Activated CD4-positive, CD25-positive, alpha-beta regulatory T cell (primary cell): ENCODE measurements at places on chromosomes 11 and 22.

DNA sequence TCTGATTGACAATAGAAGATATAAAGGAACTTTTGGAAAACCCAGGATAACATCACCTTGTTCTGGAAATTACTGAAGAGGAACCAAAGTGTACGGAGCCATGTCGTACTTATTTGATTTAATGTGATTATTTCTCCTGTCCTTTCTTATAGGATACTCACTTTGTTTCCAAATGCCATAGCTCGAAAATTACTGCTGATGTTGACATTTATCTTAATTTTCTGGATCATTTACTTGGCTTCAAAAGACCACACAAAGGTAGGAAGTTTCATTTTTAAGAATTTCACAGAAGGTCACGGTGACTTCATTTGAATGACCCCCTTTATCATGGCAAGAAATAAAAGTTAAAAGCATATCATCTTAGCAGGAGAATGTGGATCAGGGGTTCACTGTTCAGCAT is 1.2 kb downstream of the NXPE2 start:
- DNase-seq, result no peak

DNA sequence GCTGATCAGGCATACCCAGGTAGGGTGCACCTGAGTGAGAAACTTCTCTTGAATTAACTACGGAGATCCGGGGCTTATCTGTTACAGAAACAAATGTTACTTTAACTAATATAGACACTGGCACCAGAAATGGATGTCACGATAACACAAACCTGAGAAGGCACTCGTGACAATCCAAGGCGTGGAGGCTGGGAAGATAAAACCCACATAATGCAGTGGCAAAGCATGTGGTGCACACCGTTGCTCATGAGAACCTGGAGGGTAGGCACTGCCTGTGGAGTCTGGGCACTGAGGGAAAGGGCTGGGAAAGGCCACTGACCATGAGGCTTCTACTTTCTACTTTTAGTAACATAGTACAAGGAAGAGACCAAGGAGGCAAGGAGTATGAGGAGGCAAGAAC is 22.6 kb downstream of the SLC22A12 start:
- no peak for DNase-seq

DNA sequence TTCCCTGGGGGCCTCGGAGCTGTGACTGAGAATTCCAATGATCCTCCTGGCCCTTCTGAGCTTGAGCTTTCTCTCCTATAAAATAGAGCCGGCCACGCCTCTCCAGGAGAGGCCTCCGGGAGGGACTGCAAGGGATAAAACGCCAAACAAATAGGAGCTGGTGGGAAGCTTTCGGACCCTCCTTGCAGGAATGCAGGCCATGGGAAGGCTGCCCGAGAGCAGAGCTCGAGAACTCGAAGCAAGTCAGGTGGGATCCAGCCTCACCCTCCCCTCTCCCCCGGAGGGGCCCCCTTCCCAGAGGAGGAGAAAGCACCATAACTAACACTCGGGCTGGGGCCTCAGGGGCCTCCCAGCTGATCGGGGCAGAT is 34.6 kb downstream of the FLRT1 start:
- no peak for DNase-seq

DNA sequence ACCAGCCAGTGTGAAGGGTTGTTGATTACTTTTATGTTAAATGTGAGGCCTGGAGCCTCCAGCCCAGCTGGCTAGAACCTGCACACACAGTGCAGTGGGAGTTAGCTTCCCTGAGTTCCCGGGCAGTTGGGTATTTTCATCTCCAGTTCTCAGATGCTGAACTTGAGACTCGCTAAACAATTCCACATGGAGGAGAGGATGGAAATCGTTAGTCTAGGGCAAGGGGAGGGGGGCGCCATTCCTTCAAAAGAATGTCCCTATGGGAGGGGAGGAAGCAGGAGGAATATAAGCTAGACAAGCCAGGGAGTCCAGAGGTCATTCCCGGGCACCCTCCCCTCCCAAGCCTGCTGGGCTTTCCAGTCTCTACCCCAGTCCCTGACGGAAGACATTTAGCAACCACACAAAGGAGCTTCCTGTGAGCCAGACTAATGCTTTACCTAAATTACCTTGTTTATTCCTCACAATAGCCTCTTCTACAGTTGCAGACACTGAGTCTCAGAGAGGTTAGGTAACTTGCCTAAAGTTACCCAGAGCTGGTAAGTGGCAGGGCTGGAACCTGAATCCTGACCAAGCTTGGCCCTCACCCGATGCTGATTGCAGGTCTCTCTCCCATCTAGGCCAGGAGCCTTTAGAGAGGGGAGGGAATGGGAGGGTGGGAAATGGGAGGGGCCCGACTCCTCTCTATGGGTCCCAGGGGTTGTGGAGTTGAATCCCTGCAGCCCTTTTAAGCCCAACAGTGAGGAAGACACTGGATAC is 1.9 kb upstream of the TSKU start:
- DNase-seq, result no peak

GRCh38 chr11:116793772-116794097 is 2.1 kb upstream of the APOA5 start:
- DNase-seq, result no peak

- DNase-seq, result no peak
Measured at GRCh38 chr11:33045551-33046255, 6.3 kb downstream of the TCP11L1 start.

DNA sequence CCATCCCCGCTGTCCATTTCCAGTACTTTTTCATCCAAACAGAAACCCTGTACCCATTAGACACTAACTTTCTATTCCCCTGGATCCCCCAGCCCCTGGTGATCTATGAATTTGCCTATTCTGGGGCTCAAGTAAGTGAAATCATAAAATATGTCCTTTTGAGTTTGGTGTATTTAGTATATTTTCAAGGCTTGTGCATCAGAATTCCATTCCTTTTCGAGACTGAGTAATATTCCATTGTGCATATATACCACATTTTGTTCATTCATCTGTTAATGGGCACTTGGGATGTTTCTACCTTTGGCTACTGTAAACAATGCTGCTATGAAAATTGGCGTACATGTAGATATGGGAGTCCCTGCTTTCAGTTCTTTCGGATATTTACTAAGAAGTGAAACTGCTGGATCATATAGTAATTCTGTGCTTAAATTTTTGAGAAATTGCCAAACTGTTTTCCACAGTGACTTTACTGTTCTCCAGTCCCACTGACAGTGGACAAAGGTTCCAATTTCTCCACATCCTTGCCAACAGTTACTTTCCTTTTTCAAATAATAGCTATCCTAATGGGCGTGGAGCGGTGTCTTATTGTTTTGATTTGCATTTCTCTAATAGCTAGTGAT is 16.1 kb downstream of the APLP2 start:
- no peak for DNase-seq

DNA sequence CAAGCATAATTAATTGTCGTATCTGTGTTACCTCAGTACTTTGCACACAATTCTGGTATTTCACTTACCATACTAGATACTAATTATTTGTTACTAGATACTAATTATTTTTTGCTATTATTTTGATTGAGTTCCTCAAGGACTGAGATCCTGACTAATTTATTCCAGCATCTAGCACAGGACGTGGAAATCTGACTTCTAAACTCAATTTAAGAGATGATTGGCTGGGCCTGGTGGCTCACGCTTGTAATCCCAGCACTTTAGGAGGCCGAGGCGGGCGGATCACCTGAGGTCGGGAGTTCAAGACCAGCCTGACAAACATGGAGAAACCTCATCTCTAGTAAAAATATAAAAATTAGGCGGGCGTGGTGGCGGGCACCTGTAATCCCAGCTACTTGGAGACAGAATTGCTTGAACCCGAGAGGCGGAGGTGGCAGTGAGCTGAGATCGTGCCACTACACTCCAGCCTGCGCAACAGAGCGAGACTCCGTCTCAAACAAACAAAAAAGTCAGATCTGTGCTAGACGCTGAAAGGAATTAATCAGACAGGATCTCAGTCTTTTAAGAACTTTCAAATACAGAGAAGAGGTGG is 527 bp upstream of the MRPL48 start:
- DNase-seq, result no peak

DNA sequence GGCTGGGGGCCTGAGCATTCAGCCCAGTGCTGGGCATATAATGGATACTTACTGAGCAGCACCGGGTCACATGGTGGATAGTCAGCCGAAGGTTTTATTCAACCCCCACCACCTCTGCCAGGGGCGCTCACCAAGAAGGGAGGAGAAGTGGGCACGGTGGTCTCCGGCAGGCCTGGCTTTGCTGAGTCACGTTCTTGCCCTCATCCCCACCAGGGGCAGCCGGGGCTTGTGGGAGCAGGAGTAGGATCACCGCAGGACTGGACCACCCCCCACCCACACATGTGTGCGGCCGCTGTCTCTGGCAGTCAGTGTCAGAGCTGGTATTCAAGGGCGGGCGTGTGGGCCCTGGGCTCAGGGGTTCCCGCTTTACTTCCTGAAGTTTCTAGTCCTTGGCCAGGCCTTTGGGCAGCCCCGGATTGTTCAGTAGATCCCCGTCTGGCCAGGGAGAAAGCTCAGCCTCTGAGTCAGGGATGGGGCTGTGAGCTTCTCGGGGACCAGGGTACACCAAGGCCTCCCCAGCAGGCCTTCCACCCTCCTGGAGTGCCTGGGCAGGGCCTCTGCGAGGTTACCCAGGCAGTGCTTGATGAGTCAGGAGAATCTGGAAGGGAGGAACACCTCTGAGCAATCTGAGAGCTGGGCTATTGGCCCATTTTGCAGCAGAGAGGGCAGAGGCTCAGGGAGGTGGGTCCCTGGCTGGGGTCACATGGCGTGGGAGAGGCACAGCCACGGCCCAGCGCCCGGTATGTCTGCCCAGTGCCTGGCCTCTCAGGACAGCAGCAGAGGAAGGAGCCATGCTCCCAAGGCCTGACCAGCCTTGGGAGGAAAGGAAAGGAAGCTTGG is 60.6 kb downstream of the RTL6 start:
- no peak for DNase-seq

- no peak for DNase-seq
Measured at GRCh38 chr11:132343445-132344175, 973.2 kb downstream of the NTM start.

- no peak for DNase-seq
Measured at GRCh38 chr22:39546889-39547586, 14.5 kb upstream of the RPS19BP1 start.

- DNase-seq, result no peak
Measured at GRCh38 chr11:19573666-19574065, 139.0 kb upstream of the NAV2 start.

- no peak for DNase-seq
Measured at GRCh38 chr11:70127653-70128434, 49.7 kb downstream of the ANO1 start.

- no peak for DNase-seq
Measured at GRCh38 chr11:77705195-77705875, 67.7 kb upstream of the CLNS1A start.

DNA sequence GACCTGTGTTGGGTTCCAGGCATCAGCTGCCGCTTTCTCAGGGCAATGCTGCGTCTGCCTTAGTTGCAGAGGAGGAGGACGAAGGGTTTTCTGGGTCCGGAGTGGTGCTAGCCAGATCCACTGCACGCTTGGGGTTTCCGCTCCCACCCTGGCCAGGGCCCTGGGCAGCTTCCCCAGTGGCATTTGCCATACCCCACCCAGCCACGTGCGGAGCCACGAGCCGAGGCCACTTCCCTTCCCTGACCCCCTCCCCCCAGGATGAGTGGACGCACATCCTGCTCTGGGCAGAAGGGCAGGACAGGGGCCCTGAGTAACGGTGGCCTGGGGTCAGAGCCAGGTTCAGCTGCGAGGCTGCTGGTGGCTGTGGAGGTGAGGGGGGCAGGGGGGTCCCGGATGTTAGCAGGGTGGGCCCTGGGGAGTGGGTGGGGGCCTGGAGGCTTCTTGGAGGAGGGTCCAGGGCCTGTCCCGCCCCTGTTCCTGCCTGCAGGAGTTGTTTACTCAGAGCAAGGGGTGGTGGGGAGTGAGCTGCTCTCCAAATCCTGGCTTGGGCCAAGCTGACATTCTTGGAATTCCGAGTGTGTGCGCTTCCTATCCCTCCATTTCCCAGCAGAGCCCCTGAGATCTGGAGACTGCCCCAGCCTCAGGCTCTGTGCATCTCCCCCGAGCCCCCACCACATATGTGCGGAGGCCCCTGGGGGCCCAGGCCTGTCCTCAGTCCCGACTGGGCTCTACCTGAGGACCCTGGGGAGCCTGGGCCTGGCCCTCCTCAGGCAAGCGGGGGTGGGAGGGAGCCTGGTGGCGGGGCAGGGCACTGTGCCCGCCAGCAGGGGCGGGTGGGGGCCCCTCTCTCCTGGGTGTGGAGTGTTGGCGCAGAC is 1.4 kb downstream of the TSPAN4 start:
- no peak for DNase-seq

DNA sequence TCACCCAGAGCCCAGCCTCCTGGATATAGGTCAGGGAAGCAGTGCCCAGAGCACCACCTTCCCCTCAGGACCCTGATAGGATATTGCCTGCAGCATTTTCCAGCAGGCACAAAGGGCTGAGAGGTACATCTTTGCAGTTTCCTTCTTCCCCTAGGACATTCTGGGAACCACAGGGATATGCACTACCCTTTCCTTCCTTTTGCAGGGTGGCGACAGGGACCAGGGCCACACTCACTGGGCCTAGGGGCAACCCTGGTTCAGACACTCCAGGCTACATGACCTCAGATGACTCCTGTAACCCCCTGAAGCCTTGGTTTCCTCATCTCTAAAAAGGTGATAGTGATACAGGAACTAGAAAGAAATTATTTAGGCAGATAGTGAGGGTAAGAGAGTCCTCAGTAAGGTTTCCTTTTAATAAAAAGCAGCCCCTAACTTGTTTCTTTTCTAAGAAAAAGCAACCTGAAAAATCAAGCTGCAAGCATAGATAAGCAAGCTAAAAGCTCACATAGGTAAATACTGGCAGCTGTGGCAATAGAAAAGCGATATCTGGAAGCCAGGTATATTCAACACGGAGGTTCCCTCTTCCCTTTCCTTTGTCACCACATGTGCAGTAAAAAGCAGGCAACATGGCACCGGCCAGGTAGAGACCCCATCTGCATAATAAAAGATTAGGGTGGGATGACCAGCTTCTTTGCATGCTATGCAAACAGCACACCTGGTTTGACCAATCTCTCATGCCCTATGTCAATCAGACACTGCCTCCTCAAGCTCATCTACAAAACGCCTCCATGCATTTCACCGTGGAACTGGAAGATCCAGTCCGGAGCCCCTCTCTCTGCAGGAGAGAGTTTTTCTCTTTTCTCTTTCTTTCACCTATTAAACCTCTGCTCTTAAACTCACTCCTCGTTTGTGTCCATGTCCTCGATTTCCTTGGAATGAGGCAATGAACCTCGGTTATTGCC is 13.2 kb upstream of the MRGPRX2 start:
- DNase-seq, result no peak

GRCh38 chr11:30683176-30683575 is 97.0 kb upstream of the MPPED2 start:
- no peak for DNase-seq

- no peak for DNase-seq
Measured at GRCh38 chr11:86620891-86621521, 51.4 kb downstream of the ME3 start.
